ENCODE measurements at places on chromosomes 16 and 17. TPM values are rescaled to one million over a fixed set of nuclear protein-coding genes. Genes with fewer than 3 reads are reported as not detected.

The NAA38 gene
- total RNA-seq: 149 TPM

The KRTAP9-4 gene
- total RNA-seq: not detected

The CLDN7 gene
- total RNA-seq: 4.2 TPM

The KRTAP1-5 gene
- not detected for total RNA-seq

The FADS6 gene
- total RNA-seq: not detected

The GALNS gene
- 14.3 TPM for total RNA-seq

The PHKB gene
- 80.8 TPM for total RNA-seq

The HSD17B2 gene
- 0.09 TPM for total RNA-seq

The GABARAPL2 gene
- 31.1 TPM for total RNA-seq

The ST6GALNAC1 gene
- not detected for total RNA-seq

The KRT9 gene
- total RNA-seq: not detected

The KRTAP4-6 gene
- total RNA-seq: not detected

The KRT31 gene
- total RNA-seq: not detected

The TAC4 gene
- total RNA-seq: not detected

The KRTAP2-2 gene
- not detected for total RNA-seq

The CDH13 gene
- 6.2 TPM for total RNA-seq

The MYH2 gene
- not detected for total RNA-seq

The SUPT6H gene
- 53.1 TPM for total RNA-seq

The MFAP4 gene
- total RNA-seq: 47.1 TPM

The EVI2A gene
- total RNA-seq: 2.4 TPM

The PTRH2 gene
- total RNA-seq: 23.6 TPM

The RRAD gene
- total RNA-seq: 11.7 TPM

The ABCC11 gene
- 0.32 TPM for total RNA-seq

The SCARF1 gene
- total RNA-seq: 0.86 TPM

The FBXL16 gene
- under 0.01 TPM for total RNA-seq

The SRL gene
- total RNA-seq: 0.47 TPM

The SMIM36 gene
- not detected for total RNA-seq

The C17orf100 gene
- total RNA-seq: 0.32 TPM

The CDK5R1 gene
- 0.32 TPM for total RNA-seq

The EPX gene
- total RNA-seq: not detected

The SPOP gene
- 82.3 TPM for total RNA-seq

The MAPT gene
- 0.60 TPM for total RNA-seq

The CEMP1 gene
- total RNA-seq: not detected

The ZNF750 gene
- total RNA-seq: 0.09 TPM

The EFCAB13 gene
- 5.8 TPM for total RNA-seq

The MT1E gene
- total RNA-seq: 129 TPM

The HAGH gene
- total RNA-seq: 25.4 TPM

The ACE gene
- 12.6 TPM for total RNA-seq

The NLRC5 gene
- 10.6 TPM for total RNA-seq

The CACNG5 gene
- not detected for total RNA-seq

The C16orf92 gene
- total RNA-seq: not detected

The KRTAP2-3 gene
- total RNA-seq: not detected

The HBA2 gene
- total RNA-seq: not detected

The EXOC3L1 gene
- 0.34 TPM for total RNA-seq

The C17orf50 gene
- total RNA-seq: not detected

The C17orf67 gene
- 0.60 TPM for total RNA-seq

The CCDC92B gene
- total RNA-seq: not detected

The MAP2K6 gene
- total RNA-seq: 3.0 TPM
